BE2C (cell line): ENCODE measurements at places on chromosomes 7 and 10.

DNA sequence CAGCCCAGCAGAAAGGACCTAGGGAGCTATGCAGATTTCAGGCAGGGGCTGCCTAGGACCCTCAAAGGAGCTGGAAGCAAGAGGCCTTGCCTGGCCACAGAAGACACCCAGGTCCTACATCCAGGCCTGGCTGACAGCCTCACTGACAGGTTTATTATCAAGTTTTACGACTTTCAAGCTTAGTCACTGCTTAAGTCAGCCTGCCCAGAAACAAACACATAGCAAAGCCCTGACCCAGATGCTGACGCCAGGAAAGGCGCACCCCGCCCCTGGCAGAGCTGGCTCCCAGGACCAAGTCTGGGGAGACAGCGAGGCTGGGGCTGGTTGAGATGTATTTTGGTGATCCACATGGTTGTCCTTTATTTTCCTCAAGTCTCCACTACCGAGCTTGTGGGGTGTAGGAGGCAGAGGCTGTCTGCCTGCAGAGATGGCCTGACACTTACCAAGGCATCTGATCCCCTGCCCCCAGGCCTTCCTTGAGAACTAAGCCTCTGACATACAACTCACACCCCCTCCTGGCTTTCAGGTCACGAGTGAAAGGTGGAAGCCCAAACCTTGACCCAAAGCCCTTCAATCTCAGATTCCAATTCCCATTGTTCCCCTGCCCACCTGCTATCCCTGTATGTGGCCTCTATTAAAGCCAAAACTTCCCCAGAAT lies 80.7 kb upstream of the EMX2 start:
- no peak for DNase-seq

DNA sequence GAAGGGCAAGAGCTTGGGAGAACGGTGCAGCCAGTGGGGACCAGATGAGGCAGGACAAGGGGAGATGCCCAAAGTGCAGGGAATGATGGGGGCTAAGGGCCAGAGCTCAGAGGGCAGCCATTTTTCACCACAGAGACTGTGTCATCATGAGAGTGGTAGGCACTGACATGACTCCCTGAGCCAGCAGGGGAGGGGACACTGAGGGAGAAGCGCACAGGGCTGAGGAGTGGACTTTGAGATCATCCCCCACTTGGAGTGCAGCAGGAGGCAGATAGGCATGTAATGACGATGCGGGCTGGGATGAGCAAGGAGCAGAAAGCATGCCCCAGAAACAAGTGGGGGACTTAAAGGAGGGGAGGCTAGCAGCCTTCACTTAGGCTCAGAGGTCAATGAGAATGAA lies 5.2 kb upstream of the SMKR1 start:
- DNase-seq, result no peak

GRCh38 chr7:79988653-79989052 lies 146.0 kb upstream of the GNAI1 start:
- no peak for DNase-seq

DNA sequence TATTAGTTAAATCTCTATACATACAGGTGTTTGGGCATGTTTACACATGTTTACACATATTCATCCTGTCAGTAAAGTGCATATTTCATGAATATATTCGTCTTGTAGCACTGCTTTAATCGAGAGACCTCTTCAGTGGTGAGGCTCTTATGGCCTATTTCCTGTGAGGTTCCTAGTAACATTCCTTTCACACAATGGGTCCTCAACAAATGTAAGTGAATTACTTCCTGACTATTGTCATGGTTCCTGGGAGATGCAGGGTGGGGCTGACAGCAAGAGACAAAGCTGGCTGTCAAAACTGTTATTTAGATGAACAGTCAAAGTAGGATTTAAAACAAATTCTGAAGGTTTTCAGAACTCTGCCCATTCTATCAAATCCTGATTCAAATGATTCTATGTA lies 12.4 kb upstream of the SEMA3A start:
- no peak for DNase-seq

DNA sequence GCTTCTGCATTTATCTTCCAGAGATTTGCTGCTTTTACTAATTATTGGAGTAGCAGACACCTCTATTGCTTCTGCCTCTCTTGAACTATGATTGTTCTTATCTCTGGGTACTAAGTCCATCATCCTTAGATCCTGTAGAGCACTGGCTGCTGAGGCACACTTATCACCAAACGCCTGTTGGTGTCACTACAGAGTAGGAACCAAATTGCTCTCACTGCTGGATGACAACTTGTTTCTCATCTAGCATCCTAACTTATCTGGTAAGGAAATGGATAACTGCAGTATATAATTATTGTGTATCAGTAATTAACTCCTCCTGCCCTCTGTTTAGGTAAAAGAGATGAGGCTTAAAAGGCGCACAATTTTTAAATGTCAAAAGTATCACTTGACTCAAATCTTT lies 1059.4 kb downstream of the NRG3 start:
- DNase-seq, result peak; percentile 13

GRCh38 chr10:30835146-30835545 lies 196.5 kb downstream of the ZNF438 start:
- no peak for DNase-seq

DNA sequence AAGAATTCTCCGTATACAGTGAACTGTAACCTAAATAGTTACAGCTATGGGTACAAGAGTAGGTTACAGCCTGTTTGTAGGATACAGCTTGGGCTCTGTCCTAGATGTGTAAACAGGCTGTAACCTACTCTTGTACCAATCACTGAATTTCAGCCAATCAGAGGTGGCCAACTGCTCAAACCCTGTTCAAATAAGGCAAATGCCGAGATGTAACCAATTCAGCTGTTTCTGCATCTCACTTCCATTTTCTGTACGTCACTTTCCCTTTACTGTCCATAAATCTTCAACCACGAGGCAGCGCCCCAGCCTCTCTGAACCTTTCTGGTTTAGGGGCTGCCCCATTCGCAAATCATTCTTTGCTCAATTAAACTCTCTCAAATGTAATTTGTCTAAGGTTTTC lies 8.3 kb upstream of the MMP21 start:
- DNase-seq, result no peak

- no peak for DNase-seq
Observed at GRCh38 chr7:41134300-41135255, 568.3 kb downstream of the INHBA start.

DNA sequence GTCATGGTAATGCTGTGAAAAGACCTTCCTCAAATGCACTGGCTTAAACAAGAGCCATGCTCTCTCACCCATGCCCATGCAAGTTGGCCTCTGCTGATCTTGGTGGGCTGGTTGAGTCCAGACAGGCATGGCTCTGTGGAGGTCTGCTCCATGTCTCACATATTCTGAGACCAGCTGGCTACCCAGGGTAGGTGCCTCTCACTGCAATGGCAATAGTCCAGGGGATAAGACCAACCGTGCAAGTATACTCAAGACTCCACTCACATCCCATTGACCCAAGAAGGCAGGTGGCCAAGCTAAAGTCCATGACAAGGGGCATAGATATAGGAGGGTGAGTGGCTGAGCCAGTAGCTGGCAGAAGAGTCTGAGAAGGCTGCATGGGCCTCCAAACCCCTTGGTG lies 14.2 kb upstream of the EBF3 start:
- no peak for DNase-seq

DNA sequence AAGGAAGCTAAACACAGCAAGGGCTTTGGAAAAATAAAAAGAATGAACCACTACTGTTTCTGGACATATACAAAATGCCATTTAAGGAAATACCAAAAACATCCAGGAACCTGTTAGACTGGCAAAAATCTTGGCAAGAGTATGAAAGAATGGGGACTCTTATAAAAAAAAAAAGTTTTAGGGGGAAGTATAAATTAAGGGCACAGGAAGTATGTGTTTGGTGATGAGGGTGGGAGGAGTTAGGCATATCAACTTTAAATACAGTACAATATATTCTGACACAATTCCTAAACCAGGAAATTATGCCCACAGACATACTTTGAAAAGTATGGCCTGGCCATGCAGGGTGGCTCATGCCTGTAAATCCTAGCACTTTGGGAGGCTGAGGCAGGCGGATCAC lies 74.2 kb downstream of the WAPL start:
- no peak for DNase-seq

DNA sequence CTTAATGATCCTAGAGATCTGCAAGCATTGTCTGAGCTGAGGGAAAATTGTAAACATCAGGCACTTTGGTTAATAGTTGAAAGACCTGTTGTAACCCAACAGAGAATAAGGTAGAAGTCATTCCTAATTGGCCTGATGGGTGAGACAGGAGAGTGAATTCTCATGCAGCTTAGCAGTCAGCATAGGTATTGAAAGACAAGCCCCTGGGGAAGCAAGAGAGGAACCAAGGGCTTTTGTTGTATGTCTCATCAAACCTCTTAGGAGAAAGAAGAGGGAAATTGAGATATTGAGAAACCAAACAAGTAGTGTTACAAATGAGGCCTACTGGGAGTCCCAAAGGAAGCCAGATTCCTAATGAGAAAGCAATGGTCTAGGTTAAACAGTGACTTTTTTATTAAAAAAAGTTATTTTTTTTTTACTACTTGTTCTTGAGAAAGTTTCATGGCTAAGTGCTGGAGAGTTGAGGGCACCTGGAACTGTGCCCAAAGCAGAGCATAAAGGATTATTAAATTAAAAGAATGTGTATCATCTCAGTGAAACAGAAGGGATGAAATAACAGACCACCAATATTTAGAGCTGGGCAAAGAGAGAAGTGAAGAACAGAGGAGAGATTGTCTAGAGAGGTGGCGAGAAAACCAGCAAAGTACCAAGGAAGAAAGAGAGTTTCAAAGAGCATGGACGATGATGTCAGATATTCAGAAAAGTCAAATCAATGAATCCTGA lies 168.9 kb downstream of the CDK14 start:
- DNase-seq, result no peak

DNA sequence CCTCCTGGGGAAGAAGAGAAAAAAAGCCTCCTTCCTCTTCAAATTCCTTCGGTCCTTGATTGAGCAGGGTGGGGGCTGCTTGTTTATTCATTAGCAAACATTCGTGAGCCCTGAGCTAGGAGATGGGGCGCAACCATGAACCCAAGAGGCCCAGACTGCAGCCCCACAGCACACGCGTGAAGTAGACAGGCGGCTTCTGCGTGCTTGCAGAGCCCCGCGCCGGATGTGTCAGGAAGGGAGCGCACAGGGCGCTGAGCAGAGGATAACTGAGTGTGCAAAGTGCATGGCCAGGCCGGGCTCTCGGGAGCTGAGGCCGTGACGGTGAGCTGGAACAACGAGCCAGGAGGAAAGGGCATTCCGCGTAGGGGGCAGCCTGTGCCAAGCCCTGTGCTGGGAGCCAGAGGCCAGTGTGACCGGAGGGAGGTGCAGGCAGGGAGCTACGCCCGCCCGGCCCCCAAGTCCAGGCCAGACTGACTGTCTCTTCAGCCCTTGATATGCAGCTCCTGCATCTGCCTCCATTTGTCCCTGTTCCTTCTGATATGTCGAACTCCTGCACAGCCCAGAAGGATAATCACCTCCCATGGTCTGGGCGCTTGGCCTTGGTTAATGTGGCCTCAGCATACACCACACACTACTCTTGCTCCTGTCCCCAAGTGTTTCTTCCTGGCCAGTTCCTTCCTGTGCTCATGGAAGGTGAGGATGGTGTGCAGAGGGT lies 4.6 kb downstream of the FOXL3 start:
- no peak for DNase-seq

GRCh38 chr10:101031796-101032636 lies 982 bp downstream of the SFXN3 start:
- peak; percentile 64 for DNase-seq

GRCh38 chr7:39921506-39922175 lies 28.4 kb upstream of the CDK13 start:
- DNase-seq, result no peak
